ENCODE measurements at places on chromosomes 4 and X.
A peak's percentile ranks its signal among the peaks of the same experiment; 100 is the strongest.

- ATAC-seq = no peak
Measured at GRCh38 chr4:133150486-133151340, 1.6 kb downstream of the PCDH10 start.

GRCh38 chr4:14196131-14196530 lies 568.6 kb upstream of the BOD1L1 start:
- ATAC-seq = no peak

DNA sequence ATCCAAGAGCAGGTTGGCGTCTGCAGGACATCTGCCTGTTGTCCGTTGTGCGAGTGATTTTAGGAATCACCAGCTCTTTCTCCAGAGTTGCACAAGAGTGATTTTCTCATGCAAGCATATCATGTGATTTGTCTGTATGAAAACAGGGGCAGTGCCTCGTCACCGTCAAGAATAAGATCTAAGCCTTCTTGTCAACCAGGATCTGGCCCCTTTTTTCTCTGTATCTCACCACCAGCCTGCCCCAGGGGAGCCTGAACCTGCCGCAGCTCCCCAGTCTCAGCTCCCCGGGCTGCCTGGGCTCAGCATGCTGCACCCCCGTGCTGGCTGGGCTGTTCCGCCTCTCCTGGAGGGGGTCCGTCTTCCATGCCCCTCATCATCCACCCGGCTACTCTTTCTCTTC lies 90.5 kb downstream of the STOX2 start:
- no peak for ATAC-seq

DNA sequence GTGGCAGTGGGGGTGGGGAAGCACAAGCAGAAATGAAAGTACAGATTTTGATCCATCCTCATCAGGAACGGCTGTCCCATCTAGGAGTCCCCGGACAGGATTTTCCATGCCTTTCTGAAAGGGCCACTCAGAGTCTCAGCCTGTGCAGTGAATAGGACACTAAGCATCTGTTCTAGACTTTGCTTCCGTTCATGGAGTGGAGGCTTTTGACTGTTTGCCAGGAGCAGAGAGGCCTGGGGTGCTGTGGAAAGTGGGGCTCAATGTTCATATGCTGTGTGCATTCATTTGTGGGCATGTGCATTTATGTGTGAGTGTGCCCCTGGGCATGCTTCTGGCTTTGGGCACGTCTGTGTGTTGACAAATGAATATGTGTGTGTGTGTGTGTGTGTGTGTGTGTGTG lies 25.6 kb upstream of the MAMLD1 start:
- no peak for ATAC-seq

GRCh38 chr4:8835521-8836365 lies 35.9 kb downstream of the HMX1 start:
- no peak for ATAC-seq

- no peak for ATAC-seq
Measured at GRCh38 chr4:140266958-140267568, 106.4 kb upstream of the SCOC start.

DNA sequence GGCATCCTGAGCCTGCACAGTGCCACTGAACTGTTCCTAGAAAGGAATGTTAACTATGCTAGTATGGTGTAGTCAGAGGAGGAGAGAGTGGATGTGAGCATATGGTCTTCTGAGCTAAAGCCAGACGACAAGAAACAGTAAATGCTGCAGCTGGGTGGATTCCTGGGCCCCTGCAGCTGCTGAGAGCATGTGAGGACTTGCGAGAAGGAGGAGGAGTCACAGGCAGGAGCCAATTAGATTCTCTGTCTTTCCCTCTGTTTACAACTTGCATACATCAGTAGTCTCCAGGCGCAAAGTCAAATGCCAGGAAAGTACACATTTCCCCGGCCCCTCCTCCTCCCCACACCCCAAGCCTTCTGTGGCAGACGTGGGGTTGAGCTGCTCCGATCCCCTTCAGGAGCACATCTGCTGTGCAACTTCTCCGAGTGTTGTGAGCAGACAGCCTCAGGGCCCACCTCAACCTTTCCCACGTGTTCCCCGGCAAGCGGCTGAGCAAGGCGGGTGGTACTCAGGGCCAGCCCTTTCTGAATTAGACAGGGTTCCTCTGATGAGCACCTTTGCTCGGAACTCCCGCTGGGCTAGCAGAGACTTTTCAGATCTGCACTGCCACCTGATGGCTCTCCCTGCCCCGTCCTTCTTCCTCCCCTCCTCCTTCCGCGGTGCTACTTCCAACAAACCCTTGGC lies 108.7 kb upstream of the ATP6AP2 start:
- peak; percentile 38 for ATAC-seq

- ATAC-seq = peak; percentile 3
Measured at GRCh38 chr4:98996056-98996764, 689 bp downstream of the METAP1 start.

DNA sequence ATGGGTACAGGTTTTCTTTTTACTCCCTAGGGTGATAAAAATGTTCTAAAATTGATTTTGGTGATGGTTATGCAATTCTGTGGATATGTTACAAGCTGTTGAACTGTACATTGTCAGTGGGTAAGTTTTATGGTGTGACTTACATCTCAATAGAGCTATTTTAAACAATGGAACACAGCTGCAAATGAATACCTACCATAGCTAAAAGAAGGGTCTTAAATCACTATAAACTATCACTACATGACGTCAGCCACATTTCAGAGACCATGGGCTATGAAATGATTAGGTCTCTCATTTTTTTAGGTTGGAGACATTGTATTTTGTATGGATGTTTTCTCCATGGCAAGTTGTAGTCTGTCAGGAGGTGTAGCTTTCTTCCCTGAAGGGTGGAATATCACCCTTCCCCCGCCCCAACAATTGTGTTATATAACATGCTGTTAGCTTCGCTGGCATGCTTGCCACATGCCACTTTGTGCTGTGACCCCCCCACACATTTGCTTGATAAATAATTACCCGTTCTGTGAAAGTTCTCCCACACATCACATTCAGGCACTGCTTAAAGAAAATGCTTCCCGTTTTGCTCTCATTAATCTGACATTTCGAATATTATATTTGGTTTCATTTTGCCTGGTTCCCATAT lies 159.7 kb downstream of the ARHGAP10 start:
- ATAC-seq = no peak

DNA sequence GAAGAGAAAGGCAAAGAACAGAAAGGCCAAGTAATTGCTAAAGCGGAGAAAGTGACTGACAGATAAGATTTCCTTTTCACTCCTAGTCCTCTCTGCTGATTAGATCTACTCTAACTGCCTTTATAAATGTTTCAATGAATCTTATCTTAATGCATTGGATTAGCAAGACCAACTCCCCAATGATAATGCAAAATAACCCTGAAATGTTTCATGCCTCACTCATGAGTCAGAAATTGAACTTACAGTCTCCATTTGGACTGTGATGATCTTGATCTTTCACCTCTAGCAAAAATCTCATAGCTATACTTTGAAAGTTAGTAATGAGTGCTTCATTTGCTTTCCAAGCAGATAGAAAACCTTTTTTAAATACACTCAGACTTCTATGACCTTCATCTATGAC lies 26.5 kb downstream of the SLC10A7 start:
- peak; percentile 51 for ATAC-seq

DNA sequence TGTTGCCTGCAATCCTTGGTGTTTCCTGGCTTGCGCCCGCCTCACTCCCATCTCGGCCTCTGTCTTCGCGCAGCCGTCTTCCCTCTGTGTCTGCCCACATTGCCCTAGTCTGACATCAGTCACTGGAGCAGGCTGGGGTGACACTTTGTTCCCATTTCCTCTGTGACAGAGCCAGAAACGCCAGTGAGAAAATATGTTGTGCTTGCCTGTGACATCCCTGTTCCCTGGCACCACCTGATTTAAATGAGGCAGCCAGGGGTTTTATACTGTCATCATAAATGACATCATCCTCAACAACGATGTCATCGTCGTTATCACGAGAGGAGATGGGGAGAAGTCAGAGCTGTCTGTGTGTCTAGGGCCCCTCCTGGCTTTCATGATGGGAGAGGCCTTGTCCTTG lies 29.1 kb downstream of the ZNF185 start:
- ATAC-seq = no peak

GRCh38 chr4:186554539-186554913 lies 841 bp downstream of the MTNR1A start:
- ATAC-seq = no peak

- no peak for ATAC-seq
Measured at GRCh38 chr4:85681221-85681657, 206.3 kb downstream of the ARHGAP24 start.

DNA sequence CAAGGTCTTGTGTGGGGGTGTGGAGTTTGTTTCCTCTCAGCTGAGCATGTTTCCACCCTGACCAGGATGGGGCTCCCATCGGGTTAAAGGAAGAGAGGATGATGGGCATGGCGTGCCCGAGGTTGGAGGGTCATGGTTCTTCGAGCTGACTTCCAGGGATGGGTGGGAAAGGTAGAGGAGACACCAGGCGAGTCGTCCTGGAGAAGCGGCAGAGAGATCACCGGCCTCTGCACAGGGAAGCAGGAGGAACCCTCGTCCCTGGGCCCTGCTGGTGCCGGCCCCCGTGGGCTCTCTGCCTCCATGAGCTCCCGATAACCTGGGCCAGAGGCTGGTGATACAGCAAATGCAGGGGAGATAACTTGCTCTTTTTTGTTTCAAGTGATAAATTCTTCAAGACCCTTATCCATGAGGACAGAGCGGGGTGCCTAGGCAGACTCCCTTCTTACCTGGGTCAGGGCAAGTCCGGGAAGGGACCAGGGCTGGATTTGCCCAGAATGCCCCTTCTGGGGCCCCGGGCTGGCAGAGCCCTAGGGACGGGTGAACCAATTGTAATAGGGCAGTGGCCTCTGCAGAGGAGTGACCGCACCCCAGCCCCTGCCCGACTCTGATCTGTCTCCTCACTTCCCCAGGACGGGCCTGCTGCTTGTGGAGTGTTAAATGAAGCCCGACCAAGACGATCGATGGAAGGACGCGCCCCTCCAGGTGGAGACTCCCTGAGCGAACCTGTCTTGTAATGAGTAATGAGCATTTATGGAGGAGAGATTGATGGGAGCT lies 63.0 kb downstream of the CPZ start:
- ATAC-seq = no peak

DNA sequence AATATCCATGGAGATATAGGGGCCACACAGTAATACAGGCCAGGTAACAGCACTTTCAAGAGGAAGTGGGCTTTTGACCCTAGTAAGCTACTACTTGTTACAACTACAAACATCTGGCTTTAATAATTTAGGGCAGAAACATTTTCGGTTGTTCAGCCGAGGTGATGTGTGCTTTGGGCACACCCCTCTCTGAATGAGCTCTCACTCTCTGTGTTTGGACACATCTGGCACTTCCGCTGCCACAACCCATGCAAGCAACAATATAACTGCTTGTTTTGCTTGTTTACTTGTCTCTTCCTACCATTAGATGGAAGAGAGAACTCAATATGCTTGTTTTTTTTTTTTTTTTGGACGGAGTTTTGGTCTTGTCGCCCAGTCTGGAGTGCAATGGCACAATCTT lies 277.2 kb downstream of the HS3ST1 start:
- no peak for ATAC-seq

GRCh38 chr4:152996111-152996571 lies 60.0 kb downstream of the FHDC1 start:
- ATAC-seq = no peak

DNA sequence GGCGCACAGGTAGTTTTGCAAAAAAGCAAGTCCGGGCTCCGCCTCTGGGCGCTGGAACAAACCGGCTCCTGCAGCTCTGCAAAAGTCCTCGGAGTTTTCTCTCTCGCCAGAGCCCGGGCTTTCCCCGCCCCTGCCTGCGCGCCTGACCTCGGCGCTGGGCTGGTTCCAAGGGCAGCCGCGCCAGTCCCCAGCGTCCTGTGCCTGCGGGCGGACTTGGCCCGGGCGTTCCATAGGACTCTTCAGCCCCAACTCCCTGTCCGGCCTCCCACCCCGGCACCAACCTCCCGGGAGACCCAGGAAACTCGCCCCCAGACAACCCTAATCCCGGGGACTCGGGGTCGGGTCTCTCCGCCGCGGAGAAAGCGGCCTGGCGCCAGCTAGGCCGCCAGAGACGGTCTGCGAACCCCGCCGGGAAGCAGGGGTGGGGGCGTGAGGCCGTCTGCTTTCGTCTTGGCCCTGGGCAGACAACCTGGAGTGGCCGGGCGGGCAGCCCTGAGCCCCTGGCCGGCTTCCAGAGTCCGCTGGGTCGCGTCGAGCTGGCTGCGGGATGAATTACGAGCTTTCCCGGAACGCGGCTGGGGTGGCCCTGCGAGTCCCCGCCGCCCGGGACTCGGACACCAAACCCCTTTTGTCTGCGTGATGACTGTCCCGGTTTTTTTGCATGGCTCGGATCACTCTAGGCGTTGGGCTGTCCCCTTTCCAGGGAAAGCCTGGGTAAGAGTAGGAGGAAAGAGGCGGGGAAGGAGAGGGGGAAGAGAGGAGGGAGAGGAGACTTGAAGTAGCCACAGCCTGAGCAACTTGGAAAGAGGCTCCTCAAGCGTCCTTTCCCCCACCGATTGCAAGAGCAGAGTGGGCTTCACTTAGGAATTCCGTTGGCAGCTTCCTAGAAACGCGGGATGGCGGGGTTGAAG lies 916 bp downstream of the MXRA5 start:
- no peak for ATAC-seq

GRCh38 chr4:97134456-97134855 lies 1008.8 kb downstream of the STPG2 start:
- ATAC-seq = no peak

- ATAC-seq = no peak
Measured at GRCh38 chr4:108395786-108396185, 224.6 kb upstream of the RPL34 start.

DNA sequence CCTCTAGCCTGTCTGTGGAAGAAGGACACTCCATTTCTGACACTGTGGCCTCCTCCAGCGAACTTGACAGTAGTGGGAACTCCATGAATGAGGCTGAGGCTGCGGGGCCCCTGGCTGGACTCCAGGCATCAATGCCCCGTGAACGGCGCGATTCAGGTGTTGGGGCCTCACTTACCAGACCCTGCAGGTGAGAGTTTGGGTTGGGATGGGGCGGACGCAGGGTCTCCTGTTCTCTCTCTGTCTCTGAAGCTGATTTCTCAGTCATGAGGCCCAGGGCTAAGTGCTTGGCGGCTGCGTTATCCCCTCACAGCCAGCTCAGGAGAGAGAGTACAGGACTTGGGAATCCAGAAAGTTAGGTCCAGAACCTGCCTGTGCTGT lies 71.0 kb downstream of the STARD8 start:
- no peak for ATAC-seq

- no peak for ATAC-seq
Measured at GRCh38 chr4:8737601-8738279, 133.9 kb downstream of the HMX1 start.

GRCh38 chrX:153927672-153927921 lies 1.5 kb upstream of the ARHGAP4 start:
- ATAC-seq = no peak

DNA sequence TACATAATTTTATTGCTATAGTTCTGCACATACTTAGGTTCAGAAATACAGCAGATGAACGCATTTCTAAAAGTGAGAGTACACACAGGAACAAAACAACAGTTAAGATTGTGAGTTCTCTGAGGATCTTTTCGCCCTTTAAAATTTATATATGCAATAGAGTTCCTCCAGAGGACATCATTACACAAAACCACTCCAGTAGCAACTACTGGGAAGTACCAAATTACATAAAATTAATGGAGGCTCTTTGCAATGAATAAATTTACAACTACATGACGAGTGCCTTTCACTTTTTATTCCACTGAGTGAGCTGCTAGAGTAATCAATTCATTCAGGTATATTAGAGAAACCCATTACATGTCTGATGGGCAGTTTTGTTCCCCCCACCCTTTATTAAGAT lies 107.2 kb downstream of the PPP3CA start:
- no peak for ATAC-seq

Data from activated CD4-positive, CD25-positive, alpha-beta regulatory T cell treated with anti-CD3 and anti-CD28 coated beads, Interleukin-2, amount 50 U/mL, for 24 hours (primary cell).